ENCODE measurements at places on chromosomes 5 and 9.

- DNase-seq, result no peak
These were observed 4.6 kb downstream of the ENHO start for GRCh38 chr9:34518110-34518616.

DNA sequence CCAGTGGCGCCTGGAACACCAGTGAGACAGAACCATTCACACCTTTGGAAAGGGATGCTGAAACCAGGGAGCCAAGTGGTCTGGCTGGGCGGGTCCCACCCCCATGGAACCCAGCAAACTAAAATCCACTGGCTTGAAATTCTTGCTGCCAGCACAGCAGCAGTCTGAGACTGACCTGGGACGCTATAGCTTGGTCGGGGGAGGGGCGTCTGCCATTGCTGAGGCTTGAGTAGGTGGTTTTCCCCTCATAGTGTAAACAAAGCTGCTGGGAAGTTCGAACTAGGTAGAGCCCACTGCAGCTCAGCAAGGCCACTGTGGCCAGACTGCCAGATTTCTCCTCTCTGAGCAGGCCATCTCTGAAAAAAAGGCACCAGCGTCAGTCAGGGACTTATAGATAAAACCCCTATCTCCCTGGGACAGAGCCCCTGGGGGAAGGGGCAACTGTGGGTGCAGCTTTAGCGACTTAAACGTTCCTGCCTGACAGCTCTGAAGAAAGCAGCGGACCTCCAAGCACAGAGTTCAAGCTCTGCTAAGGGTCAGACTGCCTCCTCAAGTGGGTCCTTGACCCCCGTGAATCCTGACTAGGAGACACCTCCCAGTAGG is 42.0 kb upstream of the FKTN start:
- no peak for DNase-seq

- no peak for DNase-seq
These were observed 1.8 kb downstream of the IRX1 start for GRCh38 chr5:3597167-3598007.

DNA sequence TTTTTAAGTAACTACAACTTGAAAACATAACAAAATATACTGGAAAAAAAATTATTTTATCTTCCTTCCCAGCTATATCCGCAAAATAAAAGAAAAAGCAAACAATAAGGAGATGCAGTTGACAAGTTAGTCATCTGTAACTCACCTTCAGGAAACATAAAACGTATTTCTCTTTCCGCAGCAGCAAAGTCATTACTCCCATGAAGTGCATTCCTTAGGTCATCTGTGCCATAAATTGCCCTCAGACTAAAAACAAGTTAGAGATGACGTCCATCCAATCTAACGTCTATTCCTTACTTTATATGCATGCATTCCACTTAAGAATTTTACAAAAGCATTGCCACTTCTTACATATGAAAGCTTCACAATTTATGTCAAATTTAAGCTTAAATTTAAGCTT is 10.9 kb downstream of the NME5 start:
- DNase-seq, result no peak

GRCh38 chr9:86968258-86968920 is 21.1 kb upstream of the GAS1 start:
- DNase-seq, result no peak

GRCh38 chr5:122145906-122146305 is 16.6 kb downstream of the ZNF474 start:
- DNase-seq, result no peak

DNA sequence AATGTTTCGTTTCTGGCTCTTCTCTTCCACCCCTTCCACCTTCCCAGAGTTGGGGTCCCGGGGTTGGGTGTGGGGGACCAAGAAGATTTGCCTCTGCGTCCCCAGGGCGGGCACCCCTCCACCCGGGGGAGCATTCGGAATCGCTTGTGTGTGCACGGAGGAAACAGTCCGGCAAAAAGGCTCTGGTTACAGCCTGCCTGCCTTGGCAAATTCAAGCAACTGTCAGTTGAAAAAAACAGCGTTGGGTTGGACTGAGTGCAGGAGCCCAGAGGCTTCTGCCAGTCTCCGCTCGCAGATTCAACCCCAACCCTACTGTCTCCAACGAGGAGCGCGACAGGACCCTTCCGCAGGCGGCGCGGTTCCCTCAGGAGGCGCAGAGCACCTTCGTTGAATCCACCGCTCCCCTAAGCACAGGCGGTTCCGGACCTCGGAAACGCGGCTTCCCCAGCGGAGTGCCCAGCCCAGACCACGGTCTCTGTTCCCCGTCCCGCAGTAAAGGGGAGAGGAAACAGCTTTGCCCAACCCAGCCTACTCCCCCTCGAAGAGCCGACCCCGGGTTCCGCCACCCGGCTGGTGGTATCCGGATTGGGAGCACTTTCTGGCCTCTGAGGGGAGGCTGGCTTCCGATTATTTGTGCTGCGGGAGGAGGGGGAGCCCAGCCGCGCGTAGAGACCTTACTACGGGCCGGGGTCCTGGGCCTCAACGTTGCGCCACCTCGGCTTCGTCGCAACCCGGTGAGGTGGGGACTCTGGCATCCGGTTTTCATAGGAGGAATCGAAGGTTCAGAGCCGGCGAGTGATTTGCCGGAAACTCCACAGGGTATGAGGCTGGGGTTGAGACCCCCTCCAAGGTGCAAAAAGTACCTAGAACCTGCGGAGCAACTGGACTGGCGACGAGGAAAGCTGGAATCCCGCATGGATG is 9.6 kb downstream of the LHX6 start:
- no peak for DNase-seq

GRCh38 chr9:104758974-104759373 is 5.0 kb upstream of the NIPSNAP3B start:
- DNase-seq, result peak; percentile 55

DNA sequence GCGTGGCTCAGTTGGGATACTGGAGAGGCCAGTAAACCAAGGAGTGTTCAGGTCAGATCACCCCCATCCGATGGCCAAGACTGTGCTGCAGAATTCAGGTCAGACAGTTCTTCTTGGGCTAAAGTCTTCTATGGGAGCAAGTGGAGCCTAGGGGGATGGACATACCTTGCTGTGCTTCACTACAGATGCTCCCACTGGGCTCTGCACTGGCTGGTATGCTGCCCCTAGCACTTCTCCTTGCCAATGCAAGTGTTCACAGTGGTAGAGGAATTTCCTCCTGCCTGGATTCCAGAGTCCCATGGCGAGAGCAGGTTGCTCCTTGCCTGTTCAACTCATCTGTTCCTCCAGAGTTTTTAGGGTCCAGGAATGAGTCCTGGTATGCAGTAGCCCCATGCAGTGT is 134.2 kb upstream of the EDIL3 start:
- DNase-seq, result no peak

GRCh38 chr5:31193591-31194467 is at the start of gene CDH6:
Gene CDH6 (plus strand): TSS chr5:31193686. CDS start chr5:31267474, 73,788 bp downstream.
- DNase-seq, result peak; percentile 89

- DNase-seq, result no peak
These were observed 794 bp upstream of the LRRC14B start for GRCh38 chr5:190366-191035.

- no peak for DNase-seq
These were observed 59.0 kb upstream of the KLF4 start for GRCh38 chr9:107548298-107549142.

DNA sequence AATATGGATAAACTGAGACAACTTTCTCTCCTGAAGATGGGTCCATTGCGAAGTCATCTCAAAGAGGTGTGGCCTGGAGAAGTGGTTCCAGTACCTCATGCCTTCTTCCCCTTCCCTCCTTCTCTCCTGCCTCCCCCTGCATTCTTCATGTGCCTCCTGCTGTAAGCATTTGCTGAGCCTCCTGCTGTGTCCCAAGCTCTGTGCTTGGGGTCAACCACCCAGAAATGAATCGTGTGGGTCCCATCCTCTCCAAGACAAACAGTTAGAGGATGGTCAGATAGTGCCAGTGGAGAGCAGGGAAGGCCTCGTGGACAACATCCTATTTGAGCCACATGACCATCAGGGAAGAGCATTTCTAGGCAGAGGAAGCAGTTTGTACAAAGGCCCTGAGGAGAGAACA is 53.5 kb downstream of the KCNIP1 start:
- DNase-seq, result no peak

GRCh38 chr9:132823370-132824145 is 54.5 kb downstream of the AK8 start:
- DNase-seq, result no peak

DNA sequence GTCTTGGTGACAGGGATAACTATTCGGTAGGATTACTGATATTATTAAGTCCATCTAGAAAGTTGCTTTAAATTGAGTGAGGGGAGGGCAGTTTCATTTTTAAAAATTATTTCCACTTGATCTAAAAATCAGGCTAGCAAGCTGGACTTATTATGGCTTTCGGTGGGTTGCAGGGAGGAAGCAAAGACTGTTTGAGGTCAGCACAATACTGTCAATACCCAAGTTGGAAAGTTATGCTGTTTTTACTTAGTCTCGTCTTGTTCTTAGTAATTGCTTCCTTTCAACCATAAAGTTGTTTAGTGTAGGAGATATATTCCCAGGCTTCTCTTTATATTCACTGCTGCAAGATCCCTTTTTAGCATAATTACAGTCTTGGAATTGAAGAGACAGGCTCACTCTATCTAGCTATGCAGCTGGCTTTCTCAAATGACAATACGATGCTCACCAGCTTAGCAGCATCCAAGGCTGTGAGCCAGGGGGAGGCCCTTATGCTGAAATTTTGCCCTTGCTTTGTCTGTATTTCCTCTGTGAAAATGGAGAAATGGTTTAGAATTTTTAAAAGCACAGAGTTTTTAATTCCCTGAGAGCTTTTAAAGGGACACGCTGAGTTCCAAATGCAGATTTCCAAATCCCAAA is 68.2 kb upstream of the APC start:
- no peak for DNase-seq

DNA sequence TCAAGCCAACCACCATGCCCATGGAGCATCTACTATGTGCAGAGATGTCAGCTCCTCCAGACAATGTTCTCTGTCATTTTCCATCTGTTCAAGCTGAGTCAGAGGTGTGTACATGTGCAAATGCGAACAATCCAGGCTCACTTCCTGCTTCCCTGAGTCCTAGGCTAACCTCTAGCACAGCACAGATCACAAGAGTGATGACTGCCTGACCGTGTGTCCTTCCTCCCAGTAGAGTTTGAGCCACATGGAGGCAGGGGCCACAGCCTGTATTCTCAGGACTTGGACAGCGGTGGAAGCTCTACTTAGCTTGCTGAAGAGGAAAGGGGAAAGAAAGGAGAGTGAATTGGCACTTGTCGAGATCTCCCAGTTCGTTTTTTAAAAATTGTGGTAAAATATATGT is 87.2 kb downstream of the KCNIP1 start:
- DNase-seq, result no peak

DNA sequence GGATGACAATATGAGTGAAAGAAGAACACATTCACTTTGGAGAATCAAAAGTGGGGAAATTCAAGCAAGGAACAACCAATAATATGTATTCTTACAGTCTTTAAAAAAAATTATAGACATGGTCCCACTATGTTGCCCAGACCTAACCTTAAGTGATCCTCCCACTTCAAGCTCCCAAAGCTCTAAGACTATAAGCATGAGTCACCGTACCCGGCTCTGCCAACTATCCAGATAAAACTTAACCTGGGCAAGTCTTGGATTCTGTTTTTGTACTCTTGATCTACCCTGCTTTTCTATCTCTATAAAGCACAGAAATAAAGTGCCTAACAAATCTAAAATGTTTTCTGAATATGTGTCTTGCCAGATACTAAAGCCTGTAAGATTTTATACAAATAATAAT is 30.9 kb downstream of the CEMIP2 start:
- no peak for DNase-seq

DNA sequence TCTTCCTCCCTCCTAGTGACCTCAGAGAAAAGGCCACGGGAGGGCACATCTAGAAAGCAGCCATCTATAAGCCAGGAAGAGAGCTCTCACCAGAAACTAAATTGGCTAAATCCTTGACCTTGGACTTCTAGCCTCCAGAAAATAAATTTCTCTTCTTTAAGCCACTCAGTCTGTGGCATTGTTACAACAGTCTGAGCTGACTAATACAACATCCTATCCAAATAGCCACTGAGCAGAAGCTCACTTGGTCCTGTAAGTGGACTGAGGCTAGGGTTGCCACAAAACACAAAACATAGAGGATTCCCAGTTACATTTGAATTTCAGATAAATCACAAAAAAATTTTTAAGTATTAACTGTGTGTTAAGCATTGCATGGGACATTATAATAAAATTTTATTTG is 383.4 kb downstream of the MLLT3 start:
- DNase-seq, result no peak

DNA sequence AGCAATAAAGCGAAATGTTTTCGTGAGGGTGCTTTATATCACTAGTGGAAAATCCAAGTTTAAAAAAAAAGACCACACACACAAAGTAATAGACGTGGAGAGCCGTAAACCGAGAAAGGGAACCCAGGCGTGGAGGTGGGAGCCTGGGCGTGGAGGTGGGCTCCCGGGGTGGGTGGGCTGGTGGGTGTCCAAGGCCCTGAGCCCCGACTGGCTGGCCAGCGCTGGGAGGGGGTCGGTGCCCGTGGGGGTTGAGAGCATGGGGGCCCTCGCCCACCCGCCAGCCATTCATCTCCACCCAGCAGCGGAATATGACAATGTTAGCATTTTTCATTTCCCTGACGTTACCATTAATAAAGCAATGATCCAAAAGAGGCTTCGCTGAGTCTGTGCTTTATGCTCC is 135.0 kb downstream of the MVB12B start:
- no peak for DNase-seq

- peak; percentile 57 for DNase-seq
These were observed 1587.6 kb upstream of the C9orf72 start for GRCh38 chr9:29160763-29161353.

DNA sequence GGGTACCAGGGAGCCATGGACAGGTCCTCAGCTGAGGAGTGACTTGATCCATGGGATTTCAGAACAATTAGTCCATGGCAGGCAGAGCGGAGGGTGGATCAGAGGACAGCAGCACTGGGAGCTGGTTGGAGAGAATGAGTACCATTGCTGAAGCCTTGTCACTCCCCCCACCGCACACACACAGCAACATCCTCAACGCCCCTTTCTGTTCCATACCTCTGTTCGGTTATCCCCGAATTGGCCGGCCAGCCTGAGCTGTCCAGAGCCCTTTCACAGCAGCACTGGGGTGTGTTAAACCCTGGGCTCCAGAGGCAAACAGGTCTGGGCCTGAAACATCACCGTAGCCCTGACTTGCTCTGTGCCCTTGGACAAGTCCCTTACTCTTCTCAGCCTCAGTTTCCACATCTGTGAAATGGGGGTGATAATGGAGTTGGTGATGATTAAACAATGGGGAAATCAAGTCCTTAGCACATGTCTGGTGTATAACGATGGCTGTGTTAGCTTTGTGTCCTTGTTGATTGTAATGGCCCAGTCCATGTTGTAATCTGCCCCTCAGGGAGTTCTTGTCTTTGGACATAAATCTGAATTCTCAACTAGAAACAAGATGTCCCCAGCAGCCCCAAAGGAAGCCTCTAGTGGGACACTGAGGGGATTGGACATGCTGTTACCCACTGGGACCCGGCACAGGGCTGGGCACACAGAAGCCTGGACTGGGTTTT is 16.9 kb downstream of the GSN start:
- DNase-seq, result no peak

DNA sequence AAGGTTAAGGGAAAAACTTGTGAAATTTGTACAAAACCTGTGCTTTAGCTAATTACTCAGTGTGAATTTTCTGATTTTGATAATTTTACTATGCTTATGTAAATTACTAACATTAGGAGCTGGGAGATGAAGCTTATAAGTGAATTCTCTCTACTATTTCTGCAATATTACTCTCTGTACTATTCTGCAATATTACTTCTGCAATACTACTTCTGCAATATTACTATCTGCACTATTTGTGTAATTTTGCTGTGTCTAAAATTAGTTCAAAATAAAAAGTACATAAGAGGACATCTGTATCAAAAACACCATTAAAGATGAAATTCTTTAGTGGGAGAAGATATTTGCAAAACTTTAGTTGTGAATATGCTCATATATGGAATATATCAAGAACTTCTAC is 62.9 kb downstream of the C9 start:
- no peak for DNase-seq

GRCh38 chr5:181173420-181174342 is 26.3 kb downstream of the OR2V2 start:
- DNase-seq, result no peak

All from SHP77 (cell line).